Muscle of leg (tissue), 16 donors: ENCODE measurements at places on chromosomes 7 and 10. TPM values are rescaled to one million over a fixed set of nuclear protein-coding genes. Genes with fewer than 3 reads are reported as not detected.
A peak's percentile ranks its signal among the peaks of the same experiment; 100 is the strongest.

NRG3 gene
- 0.04 TPM for total RNA-seq

- no peaks in the 10 kb centered on the region for H3K27me3 ChIP-seq
- no peak overlapping the region for H3K4me3 ChIP-seq
- no peak overlapping the region for H3K27ac ChIP-seq
- DNase-seq, result peak; percentile 72
- H3K36me3 ChIP-seq, result no peaks in the 10 kb centered on the region
- no peaks in the 10 kb centered on the region for H3K4me1 ChIP-seq
These were observed 96.1 kb downstream of the PPP1R3C start for GRCh38 chr10:91536733-91537132.

DNA sequence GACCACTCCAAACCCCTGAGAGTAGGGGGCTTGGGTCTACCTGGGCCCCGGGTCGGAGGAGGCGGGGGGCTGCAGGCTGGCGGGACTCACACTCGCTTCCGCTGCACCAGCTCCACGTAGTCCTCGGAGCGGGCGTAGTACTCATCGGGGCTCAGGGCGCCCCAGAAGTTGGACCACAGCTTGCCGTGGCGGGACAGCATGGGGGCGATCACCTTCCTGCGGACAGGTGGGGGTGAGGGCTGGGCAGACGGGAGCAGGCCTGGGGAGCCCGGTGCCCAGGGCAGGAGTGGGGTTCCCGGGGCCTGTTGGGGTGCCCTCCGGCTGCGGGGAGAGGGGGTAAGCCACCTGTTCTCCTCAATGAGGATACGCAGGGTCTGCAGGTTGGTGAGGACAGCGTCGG, 5.9 kb downstream of the PLOD3 start:
- H3K4me1 ChIP-seq, result peaks cover 12% of the 10 kb centered on the region
- no peak for DNase-seq
- peaks cover 65% of the 10 kb centered on the region for H3K36me3 ChIP-seq

DNA sequence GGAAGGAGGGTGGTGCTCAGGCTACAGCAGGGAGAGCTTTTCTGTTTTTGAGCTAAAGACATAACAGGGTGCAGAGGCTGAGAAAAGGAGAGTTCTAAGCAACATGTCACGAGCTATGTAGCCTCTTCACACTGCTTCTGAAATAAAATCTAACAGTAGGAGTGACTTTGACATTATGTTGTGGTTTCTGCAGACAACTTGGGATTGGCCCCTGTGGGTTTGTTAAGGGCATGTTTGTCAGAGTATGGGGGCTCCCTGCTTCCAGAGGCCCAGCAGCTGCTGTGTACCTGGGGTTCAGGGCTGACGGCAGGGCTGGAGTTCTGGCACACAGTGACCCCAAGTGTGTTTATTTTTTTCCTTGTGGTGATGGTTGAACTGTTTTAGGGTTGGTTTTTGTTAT, 24.7 kb downstream of the MMRN2 start:
- no peaks in the 10 kb centered on the region for H3K4me1 ChIP-seq
- no peak overlapping the region for H3K4me3 ChIP-seq
- no peak for DNase-seq
- no peaks in the 10 kb centered on the region for H3K27me3 ChIP-seq
- peaks cover 27% of the 10 kb centered on the region for H3K36me3 ChIP-seq
- no peak overlapping the region for H3K27ac ChIP-seq

PRLHR gene
- total RNA-seq, result not detected

GRCh38 chr7:137331378-137331777, 12.2 kb downstream of the PTN start:
- no peak overlapping the region for H3K27ac ChIP-seq
- no peaks in the 10 kb centered on the region for H3K27me3 ChIP-seq
- no peaks in the 10 kb centered on the region for H3K36me3 ChIP-seq
- peaks cover 8% of the 10 kb centered on the region for H3K4me1 ChIP-seq
- DNase-seq, result peak; percentile 34
